Astrocyte (in vitro differentiated cells and primary cell): ENCODE measurements at places on chromosomes 12 and 14. TPM values are rescaled to one million over a fixed set of nuclear protein-coding genes. Genes with fewer than 3 reads are reported as not detected.

- no peak overlapping the region for H3K4me3 ChIP-seq
- peaks cover 23% of the 10 kb centered on the region for H3K36me3 ChIP-seq
- H3K27ac ChIP-seq: no peak overlapping the region
- H3K27me3 ChIP-seq: no peaks in the 10 kb centered on the region
- no peaks in the 10 kb centered on the region for H3K4me1 ChIP-seq
Observed at GRCh38 chr12:95066091-95066855, 7.1 kb downstream of the NR2C1 start.

DNA sequence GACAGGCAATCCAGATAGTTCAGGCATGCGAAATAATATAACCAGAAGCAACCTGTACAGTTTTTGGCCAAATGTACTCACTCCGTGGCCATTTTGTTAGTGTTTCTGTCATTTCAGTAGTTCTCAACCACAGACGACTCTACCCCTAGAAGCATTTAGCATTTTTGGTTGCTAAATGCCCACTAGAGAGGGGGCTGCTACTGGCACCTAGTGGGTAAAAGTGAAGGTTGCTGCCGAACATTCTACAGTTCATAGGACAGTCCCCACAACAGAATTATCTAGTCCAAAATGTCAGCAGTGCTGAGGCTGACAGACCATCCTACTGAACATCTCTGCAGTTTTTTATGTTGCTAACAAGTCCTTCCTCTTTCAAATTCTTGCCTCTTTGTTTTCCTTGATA lies 107.4 kb downstream of the TSHR start:
- H3K27me3 ChIP-seq: no peaks in the 10 kb centered on the region
- no peak overlapping the region for H3K4me3 ChIP-seq
- no peak for DNase-seq
- no peak overlapping the region for H3K27ac ChIP-seq

DNA sequence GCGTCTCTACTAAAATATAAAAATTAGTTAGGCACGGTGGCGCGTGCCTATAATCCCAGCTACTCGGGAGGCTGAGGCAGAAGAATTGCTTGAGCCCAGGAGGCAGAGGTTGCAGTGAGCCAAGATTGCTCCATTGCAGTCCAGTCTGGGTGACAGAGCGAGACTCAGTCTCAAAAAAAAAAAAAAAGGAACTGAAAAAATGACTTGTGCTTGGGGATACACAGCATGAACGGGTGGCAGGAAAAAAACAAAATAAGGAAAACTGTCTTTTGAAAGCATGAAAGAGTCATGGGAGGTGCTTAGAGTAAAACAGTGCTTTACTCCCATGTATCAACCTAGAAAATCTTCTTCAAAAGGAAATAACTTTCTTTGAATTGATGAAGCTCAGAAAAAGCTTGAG lies 80.8 kb downstream of the TMTC1 start:
- no peak overlapping the region for H3K27ac ChIP-seq
- H3K27me3 ChIP-seq: no peaks in the 10 kb centered on the region
- no peak for DNase-seq
- H3K4me1 ChIP-seq: no peaks in the 10 kb centered on the region
- H3K4me3 ChIP-seq: no peak overlapping the region

DNA sequence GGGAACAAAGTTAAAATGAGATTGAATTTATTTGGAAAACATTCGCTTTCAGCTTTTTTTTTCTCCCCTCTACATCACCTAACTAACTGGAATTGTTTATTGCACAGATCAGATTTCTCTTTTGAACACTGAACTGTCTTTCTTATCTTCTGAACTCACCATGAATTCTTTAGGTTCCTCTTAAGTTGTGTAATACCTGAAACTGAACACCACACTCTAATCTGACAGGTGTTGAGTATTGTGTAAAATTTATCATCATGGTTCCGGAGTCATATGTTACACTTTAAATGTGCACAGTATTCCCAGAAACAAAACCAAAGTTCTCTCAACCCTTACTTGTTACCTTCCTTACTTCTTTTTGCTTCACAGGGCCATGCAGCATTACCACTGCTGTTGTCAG lies 66.8 kb downstream of the TGFB3 start:
- no peaks in the 10 kb centered on the region for H3K4me1 ChIP-seq
- H3K4me3 ChIP-seq: no peak overlapping the region
- no peak overlapping the region for H3K27ac ChIP-seq
- DNase-seq: no peak
- no peaks in the 10 kb centered on the region for H3K27me3 ChIP-seq
- no peaks in the 10 kb centered on the region for H3K36me3 ChIP-seq

DNA sequence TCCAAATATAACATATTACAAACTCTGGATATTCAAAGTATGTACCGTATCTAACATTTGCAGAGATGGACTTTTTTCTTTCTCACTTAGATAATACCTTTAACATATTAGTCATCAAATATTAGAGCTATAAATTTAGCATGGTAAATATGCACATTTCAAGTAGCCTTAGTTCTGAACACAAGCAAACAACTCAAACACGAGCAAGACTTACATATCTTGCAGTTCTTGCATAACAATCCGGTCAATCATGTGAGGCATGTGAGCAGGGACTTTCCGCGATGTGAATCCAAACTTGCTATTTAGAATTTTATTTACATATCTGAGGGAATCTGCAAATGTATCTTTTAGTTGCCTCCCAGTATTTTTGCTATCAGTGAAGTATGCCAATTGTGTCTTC lies 22.1 kb upstream of the SYCP3 start:
- DNase-seq: no peak
- no peaks in the 10 kb centered on the region for H3K4me1 ChIP-seq
- no peaks in the 10 kb centered on the region for H3K27me3 ChIP-seq
- no peak overlapping the region for H3K27ac ChIP-seq
- peaks cover 4% of the 10 kb centered on the region for H3K36me3 ChIP-seq
- no peak overlapping the region for H3K4me3 ChIP-seq

GRCh38 chr12:80590085-80590484 lies 117.3 kb upstream of the MYF6 start:
- H3K27ac ChIP-seq: peak overlapping the region; percentile 6
- no peaks in the 10 kb centered on the region for H3K27me3 ChIP-seq
- peaks cover 18% of the 10 kb centered on the region for H3K4me1 ChIP-seq
- DNase-seq: peak; percentile 67
- no peak overlapping the region for H3K4me3 ChIP-seq

GRCh38 chr12:89247541-89247942 lies 104.8 kb downstream of the DUSP6 start:
- H3K27me3 ChIP-seq: no peaks in the 10 kb centered on the region
- DNase-seq: no peak
- H3K4me3 ChIP-seq: no peak overlapping the region
- H3K27ac ChIP-seq: no peak overlapping the region

- no peak overlapping the region for H3K4me3 ChIP-seq
- no peak for DNase-seq
- no peaks in the 10 kb centered on the region for H3K36me3 ChIP-seq
- H3K27me3 ChIP-seq: no peaks in the 10 kb centered on the region
- no peak overlapping the region for H3K27ac ChIP-seq
- H3K4me1 ChIP-seq: no peaks in the 10 kb centered on the region
Observed at GRCh38 chr12:95723693-95724384, 66.7 kb downstream of the NTN4 start.

Gene TSPAN8
- not detected in 2 replicates for total RNA-seq

Gene CMA1
- not detected in 2 replicates for total RNA-seq

DNA sequence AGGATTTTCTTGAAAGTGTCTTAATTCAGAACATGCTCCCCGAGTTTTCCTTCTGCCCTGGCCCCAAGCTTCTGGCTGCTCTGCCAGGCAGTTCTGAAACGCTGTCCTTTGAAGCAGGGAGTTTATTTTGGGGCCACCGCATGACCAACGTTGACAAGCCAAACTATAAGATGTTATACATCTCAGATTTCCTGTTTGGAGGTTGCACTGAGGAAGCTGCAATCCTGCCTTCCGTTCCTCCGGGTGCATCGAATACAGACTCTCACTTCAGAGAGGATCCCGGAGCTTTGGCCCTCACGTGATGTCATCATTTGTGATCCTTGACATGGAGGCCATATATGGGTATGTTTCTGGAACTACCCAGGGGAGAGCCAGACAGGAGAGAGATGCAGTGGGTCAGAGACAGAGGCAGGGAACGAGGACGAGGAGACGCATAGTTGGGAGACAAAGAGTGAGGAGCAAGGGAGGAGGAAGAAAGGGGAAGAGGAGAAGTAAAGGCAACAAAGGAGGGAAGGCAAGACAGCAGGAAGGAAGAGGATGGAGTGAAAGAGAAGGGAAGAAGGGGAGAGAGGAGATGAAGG lies at the start of gene ASB2:
ASB2 (minus strand) TSS at position 94 of the 581 bp plus-strand sequence. CDS start 12,031 bp downstream, outside the sequence.
- H3K27ac ChIP-seq: no peak within 1 kb of the TSS
- H3K4me3 ChIP-seq: no peak within 1 kb of the TSS
- H3K4me1 ChIP-seq: peaks cover 9% of the 10 kb centered on the region
- H3K36me3 ChIP-seq: no peaks in the 10 kb centered on the region

Gene MGP
- not detected in 2 replicates for total RNA-seq

DNA sequence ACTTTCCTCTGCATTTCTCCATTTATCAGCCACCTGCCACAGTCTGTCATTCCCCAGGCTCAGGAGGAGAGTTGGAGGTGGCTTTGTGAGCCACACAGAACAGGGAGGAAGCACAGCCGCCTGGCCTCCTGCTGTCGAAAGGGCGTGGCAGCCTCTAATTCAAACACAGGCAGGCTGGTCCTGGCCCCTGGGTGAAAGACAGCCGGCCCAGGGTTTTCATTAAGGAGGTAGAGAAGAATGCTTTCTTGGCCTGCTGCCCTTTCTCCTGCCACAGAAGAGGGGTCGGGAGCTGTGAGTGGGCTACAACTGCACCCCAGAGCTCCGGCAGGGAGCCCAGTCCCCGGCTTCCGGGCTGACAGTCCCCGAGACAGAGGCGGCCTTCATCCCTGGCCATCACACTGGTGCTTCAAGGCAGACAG lies 108.6 kb upstream of the FZD10 start:
- H3K4me3 ChIP-seq: no peak overlapping the region
- no peak overlapping the region for H3K27ac ChIP-seq
- H3K4me1 ChIP-seq: no peaks in the 10 kb centered on the region

Gene GRIN2B
- total RNA-seq: 0.50 and 1.4 TPM in 2 replicates

Gene UBR7
- total RNA-seq: 7.3 and 7.8 TPM in 2 replicates

DNA sequence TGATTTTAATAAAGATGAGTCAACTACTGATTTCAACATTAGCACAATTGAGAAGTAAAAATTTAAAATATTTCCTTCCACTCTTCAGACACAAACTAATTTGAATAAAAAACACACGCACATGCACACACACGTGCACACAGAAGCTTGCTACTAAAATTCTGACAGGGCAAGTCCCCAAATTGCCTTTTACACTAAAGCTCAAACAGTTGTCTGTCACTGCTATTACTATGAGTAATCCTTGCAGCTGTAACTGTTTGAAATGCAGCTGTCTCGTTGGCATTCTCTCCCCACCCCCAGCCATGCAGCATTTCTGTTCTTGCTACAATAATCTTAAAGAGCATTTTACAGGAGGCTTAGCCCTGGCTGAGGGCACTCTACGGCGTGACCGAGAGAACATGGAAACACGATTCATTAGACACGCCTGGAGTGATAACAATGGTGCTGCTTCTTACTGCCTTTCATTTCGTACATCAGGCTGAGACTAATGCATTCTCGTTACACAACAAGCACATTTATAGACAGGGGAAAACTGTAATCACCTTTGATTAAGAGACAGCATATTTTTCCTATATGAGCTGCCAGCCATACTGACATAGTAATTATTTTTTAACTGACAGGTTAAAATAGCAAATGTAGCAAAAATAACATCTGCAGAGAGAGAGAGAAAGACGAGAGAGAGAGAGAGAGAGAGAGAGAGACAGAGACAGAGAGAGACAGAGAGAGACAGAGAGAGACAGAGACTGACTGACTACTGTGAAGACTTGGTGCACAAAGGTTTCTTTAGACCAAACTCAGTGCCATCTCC lies 153.8 kb downstream of the MED13L start:
- peaks cover 16% of the 10 kb centered on the region for H3K4me1 ChIP-seq
- DNase-seq: peak; percentile 53
- H3K36me3 ChIP-seq: no peaks in the 10 kb centered on the region
- no peaks in the 10 kb centered on the region for H3K27me3 ChIP-seq
- no peak overlapping the region for H3K4me3 ChIP-seq

- H3K4me1 ChIP-seq: no peaks in the 10 kb centered on the region
- H3K27ac ChIP-seq: no peak overlapping the region
- H3K27me3 ChIP-seq: no peaks in the 10 kb centered on the region
- H3K4me3 ChIP-seq: no peak overlapping the region
- H3K36me3 ChIP-seq: no peaks in the 10 kb centered on the region
Observed at GRCh38 chr12:51524386-51524901, 66.6 kb upstream of the SCN8A start.

Gene SLC5A8
- not detected in 2 replicates for total RNA-seq

Gene ART4
- total RNA-seq: not detected in 2 replicates

DNA sequence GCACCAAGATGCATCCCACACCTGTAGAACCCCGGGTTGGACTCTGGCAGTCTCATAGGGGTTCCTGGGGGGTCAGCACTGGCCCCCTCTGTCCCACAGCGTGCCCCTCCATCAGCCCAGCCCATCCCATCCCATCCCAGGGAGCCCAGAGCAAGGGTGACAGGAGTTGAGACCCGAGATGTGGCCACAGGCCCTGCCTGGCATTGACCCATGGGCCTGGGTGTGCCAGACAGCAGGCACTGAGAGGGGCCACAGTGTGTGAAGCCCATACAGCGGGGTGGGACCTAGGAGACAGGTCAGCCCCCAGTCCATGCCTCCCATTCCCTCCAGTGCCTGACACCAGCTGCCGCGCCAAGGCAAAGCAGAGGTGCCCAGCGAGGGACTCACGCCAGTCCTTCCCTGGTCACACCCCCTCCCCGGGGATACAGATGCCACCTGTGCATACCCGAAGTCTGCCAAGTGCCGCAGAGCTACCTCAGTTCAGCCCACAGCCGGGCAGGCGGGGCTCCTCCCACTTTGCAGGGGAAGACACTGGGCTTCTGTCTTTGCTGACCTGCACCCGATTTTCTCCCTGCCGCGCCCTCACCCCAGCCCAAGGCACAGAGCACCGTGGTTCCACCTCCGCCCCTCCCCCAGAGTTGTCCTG lies 50.4 kb downstream of the CYP46A1 start:
- H3K4me1 ChIP-seq: peaks cover 20% of the 10 kb centered on the region
- no peak overlapping the region for H3K27ac ChIP-seq

Gene AMN
- 2.0 and 3.4 TPM in 2 replicates for total RNA-seq

Gene DLGAP5
- 2.2 and 5.4 TPM in 2 replicates for total RNA-seq

Gene POTEM
- not detected in 2 replicates for total RNA-seq

- H3K4me3 ChIP-seq: no peak overlapping the region
- H3K4me1 ChIP-seq: peaks cover 19% of the 10 kb centered on the region
- no peaks in the 10 kb centered on the region for H3K36me3 ChIP-seq
- H3K27me3 ChIP-seq: no peaks in the 10 kb centered on the region
Observed at GRCh38 chr12:92294676-92295440, 149.2 kb upstream of the BTG1 start.

DNA sequence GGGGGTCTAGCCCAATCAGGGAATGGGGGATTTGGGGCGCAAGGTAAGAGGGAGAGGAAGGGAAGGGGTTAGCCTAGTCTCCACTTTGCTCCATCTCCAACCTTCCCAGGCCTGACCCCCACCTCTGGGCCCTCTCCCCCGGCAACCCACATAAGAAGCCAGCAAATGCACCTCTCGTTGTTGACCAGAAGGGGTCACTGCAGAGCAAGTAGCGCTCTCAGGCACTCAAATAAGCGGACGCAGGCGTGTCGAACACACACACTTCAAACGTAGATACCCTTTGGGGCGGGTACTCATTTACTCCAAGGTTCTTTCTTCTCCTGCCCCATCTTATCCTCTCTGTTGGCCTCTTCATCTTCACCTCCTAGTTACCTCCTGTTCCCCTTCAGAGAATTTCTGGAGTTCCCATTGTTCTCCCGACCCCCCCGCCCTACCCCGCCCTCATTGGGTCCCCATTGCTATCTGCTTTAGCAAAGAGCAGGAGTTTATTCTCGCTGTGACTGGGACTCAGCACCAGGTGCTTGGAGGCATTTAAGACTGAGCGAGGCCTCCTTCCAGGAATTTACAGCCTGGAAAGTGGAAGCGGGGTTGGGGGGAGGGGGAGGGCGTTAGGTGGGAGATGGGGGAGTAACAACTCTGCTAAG lies 1.5 kb upstream of the SRRM4 start:
- H3K36me3 ChIP-seq: no peaks in the 10 kb centered on the region
- H3K4me1 ChIP-seq: no peaks in the 10 kb centered on the region
- DNase-seq: peak; percentile 2
- H3K4me3 ChIP-seq: no peak overlapping the region

Gene ATN1
- total RNA-seq: 94.9 and 97.8 TPM in 2 replicates

Gene CLEC14A
- total RNA-seq: not detected in 2 replicates
